RCC 7860 (cell line): ENCODE measurements at places on chromosomes 13 and 19.

- DNase-seq: no peak
Observed at GRCh38 chr19:5165697-5166019, 175.0 kb downstream of the PTPRS start.

DNA sequence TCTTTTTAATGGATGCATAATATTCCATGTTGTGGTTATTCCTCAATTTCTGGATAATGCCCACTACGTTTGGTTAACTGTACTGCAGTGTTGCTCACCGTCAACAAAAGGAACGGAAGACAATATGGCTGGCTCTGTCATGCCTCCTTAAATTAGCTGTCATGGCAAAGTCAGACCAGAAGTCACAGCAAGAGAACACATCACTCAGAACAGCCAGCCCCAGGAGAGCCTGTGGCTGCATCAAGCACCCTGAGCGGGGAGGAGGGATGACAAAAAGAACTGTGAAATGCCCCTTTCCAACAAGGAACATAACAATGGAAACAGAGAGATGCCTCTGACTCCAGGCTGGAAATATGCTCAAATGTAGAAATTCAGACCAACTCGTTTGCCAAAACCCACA is 366.0 kb upstream of the ZNF507 start:
- DNase-seq: no peak

DNA sequence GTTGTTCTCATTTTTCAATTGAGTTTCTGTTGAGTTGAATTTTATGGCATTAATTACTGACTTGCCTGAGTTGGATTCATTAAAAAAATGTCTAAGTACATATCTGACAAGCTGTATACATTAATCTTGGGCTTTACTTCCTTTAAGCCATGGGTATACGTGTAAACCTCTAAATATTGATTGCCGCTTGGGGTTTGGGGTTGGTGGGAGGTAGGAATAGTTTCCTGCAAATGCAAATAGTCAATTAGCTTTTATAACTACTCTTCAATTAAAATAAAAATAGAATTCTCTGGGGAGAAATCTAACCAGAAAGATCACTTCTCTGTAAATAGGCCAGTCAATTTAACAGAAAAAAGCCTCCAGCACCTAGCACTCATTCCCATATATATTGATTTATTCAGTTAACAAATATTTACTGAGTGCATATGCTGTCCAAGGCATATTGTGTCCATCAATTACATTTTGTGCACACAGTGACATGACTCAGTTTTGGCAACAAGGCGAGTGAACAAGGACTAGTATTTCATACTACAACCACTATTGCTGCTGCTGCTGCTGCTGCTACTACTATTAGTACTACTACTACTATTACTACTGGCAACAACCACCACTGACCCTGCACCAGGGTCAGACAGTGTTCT is 306.8 kb downstream of the RFC3 start:
- no peak for DNase-seq

- DNase-seq: no peak
Observed at GRCh38 chr19:12287958-12288500, 6.7 kb downstream of the ZNF44 start.

GRCh38 chr13:30963791-30964190 is 31.3 kb downstream of the TEX26 start:
- no peak for DNase-seq

DNA sequence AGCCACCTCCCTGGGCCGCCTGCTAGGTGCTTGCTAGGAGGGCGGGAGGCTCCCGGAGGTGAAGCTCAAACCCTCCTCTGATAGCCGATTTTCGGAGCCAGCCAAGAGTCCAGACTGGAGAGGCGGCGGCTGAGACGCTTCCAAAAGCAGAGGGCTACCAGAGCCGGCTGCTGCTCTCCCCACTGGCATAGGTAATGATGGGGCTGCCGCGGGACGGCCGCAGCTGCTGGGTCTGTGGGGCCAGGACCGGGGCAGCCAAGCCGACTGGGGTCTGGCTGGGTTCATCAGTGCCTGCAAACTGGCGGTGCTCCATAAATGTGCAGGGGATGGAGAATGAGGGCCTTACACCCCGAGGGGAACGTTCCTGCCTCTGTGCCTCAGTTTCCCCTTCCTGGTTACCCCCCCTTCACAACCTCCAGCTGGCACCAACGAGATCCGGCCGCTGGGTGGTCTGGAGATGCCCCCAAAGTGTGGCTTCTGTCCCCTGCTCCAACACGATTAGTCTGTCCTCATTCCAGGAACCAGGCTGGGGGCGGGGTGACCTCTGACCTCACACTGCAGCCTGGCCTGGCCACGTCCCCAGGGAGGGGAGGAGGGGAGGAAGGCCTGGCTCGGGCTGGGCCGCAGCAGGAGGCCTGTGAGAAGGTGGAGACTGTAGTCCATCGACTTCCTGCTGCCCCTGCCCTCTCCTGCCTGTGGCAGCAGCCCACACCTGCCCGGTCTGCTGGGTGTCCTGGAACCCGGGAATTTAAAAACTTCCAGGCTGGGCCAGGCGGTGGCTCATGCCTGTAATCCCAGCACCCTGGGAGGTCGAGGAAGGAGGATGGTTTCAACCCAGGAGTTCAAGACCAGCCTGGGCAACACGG is 3.8 kb upstream of the WDR18 start:
- no peak for DNase-seq

GRCh38 chr19:10830370-10830769 is 5.6 kb downstream of the TMED1 start:
- no peak for DNase-seq

- DNase-seq: peak; percentile 27
Observed at GRCh38 chr19:925087-925525, 729 bp upstream of the ARID3A start.

DNA sequence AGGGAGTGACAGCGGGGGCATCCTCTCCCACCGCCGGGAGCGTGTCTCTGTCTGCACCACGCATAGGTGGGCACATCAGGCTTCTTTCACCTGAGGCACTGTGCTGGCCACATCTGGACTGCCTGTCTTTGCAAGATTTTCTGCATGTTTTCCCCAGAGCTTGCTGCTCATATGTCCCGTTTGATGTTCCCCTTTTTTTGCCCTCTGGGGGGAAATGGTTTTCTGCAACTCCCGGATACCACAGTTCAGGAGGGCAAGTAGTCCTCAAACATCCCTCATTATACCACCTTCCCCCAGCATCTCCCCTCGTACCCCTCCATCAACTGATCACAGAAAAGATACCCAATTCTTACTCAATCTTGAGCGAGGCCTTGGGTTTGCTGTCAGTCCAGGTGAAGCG is 168.0 kb downstream of the PAN3 start:
- no peak for DNase-seq

DNA sequence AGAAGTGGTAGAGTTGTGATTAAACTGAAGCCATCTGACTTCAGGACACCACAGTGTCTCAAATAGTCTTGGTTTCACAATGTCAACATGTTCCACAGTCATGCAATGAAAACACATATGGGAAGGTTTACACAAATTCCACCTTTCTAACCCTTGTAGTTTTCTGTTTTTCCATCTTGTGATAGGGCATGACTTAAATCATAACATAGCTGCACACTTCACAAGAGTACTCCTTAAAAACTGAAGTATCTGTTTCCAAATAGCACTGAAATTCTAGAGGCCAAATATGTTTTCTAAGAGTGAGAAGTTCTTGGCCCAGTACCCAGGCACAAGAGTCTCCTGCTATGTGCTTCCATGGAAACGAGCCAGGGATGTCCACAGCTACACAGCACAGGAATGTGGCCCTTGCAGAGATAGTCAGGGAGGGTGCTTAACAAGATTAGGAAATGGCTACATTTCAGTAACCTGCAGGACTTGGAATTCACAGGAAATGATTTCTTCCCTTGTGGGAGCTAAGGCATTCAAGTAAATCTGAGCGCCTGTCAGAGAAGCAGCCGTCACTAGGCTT is 269.1 kb downstream of the NDFIP2 start:
- peak; percentile 63 for DNase-seq

DNA sequence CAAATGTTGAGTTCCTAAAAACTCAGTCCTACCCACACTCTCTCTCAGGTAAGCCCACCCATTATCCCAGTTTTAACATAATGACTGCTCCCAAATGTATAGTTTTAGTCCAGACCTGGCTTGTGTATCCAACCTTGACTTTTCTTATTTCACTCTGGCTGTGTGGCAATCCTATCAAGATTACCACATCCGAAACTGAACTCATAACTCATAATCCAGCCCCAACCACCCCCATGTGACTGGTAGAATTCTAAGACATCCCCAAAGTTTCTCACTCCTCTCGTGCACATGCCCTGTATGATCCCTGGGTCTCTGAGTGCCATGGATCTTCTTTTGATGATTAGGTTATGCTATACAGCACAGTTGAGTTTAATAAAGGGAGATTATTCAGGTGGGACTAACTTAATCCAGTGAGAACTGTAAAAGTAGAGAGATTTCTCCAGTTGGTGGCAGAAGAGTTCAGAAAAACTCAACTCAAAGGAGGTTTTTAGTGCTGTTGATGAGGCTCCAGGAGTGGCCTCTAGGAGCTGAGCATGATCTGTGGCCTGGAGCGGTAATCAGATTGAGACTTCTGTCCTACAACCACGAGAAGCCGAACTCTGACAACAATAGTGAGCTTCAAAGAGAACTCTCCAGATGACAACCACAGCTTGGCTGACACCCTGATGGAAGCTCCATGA is 413.4 kb downstream of the ZNF536 start:
- DNase-seq: no peak
